ENCODE measurements at places on chromosomes 3 and 15.

GRCh38 chr3:38500688-38501417, 4.7 kb downstream of the EXOG start:
- no peak for DNase-seq

- no peak for DNase-seq
Observed at GRCh38 chr3:34106879-34107278, 308.4 kb downstream of the PDCD6IP start.

GRCh38 chr3:94294806-94295205, 231.9 kb downstream of the NSUN3 start:
- no peak for DNase-seq

DNA sequence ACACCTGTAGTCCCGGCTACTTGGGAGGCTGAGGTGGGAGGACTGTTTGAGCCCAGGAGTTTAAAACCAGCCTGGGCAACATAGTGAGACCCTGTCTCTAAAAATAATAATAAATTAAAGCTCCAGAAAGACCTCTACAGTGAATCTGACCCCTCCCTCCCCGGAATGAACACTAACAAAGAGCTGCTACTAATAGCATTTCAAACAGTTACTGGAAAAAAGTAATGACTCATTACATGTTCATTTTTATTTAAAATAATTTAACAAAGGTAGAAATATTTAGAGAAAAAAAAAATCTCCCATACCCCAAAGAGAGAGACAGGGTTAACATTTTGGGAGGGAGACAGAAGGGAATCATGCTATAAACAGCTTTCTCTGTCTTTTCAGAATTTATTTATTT, 2.2 kb upstream of the UBA3 start:
- DNase-seq = no peak

- no peak for DNase-seq
Observed at GRCh38 chr3:114880078-114880477, 267.0 kb downstream of the ZBTB20 start.

GRCh38 chr15:101128221-101129015, 123.4 kb downstream of the CHSY1 start:
- no peak for DNase-seq

- no peak for DNase-seq
Observed at GRCh38 chr3:189502676-189503257, 128.4 kb upstream of the TP63 start.

GRCh38 chr3:27022096-27022761, 347.0 kb downstream of the NEK10 start:
- DNase-seq = no peak

DNA sequence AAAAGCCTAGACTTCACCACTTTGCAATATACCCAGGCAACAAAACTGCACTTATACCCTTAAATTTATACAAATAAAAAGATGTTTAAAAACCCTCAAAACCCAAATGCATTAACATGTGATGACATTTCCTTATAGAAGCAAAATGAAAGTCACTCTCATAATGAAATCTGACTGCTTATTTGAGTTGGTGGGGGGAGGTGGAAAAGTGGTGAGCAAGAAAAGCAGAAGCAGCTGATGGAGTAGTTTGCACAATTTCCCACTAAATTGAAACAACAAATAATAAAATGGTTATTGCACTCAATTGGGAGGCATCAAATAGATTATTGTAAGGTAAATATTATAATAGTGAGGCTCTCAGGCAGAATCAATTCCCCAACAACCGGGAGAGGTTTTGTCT, 54.0 kb upstream of the GADL1 start:
- DNase-seq = no peak

DNA sequence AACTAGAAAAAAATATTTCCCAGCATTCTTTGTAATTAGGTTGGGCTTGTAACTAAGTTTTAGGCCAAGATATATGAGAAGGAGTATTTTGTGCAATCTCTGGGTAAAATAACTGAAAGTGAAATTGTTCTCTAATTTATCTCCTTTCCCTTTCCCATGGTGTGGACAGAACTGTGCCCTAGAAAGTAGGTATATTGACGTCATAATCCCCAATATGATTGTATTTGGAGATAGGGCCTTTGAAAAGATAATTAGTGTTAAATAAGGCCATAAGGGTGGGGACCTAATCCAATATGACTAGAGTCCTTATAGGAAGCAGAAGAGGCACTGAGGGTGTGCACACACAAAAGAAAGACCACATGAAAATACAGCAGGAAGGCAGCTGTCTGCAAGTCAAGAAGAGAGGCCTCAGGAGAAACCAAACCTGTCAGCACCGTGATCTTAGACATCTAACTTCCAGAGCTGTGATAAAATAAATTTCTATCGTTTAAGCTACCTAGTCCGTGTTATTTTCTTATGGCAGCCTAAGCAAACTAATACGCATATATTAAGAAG, 106.6 kb downstream of the KCNH8 start:
- no peak for DNase-seq

DNA sequence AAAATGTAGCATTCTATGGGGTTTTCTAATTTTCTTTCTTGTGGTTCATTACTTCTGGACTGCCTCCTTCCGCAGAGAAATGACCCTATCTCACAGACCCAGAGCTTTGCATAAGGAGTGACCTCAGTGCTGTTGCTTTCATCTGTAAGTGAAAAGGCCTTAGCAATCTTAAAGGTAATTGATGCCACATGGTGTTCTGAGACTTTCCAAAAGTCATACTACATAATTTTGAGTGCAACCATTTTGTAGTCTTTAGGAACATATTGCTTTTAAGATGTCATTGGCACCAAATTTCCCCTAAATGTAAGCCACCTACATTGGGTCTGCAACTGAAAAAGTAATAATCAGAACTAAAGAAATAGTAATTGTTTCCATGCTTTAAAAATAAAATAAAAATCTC, 9.2 kb upstream of the HHLA2 start:
- DNase-seq = no peak

Measured in activated naive CD8-positive, alpha-beta T cell treated with anti-CD3 and anti-CD28 coated beads, Interleukin-2, amount 50 U/mL, for 16 hours (primary cell).